ENCODE measurements at places on chromosomes 16 and 17.

- no peak for DNase-seq
Measured at GRCh38 chr17:64217249-64217691, 45.8 kb downstream of the TEX2 start.

GRCh38 chr16:25692351-25692741 lies 587 bp downstream of the HS3ST4 start:
- DNase-seq: no peak

GRCh38 chr17:31111183-31111582 lies 16.4 kb downstream of the NF1 start:
- no peak for DNase-seq

DNA sequence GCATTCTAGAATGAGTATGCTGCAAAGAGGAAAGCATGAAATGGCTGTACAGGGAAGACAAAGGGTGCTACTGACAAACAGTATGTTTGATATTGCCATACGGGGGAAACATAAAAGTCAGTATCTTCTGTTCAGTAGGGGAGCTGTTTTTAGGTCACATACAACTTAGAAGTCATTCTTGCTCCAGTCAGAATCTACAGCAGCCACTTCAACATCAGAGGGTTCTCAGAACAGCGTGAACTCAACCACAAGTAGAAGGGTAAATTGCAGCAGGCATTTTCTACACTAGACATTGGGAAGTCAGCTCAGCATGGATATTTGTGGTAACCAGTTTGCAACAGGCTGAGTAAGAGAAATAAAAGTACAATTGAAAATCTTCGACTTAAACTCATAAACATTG lies 1241.8 kb upstream of the GOT2 start:
- no peak for DNase-seq

DNA sequence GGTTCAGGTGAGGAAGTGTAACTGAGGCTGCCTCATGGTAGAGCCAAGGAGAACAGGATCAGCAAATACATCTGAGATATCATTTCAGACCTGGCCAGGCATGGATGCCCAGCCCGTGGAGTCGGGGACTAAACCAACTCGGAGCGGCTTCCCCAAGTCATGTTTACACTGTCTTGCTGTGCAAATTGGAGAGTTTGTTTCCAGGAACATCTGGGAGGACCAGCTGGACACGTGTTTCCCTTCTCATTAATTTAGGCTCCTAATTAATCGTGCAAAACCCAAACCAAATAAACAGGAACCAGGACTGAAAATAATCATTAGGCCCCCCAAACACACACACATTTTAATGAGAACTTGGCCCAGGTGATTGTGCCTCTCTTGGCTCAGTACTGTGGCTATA lies 70.9 kb upstream of the SALL1 start:
- no peak for DNase-seq
